ENCODE measurements at places on chromosomes 1 and 21. TPM values are rescaled to one million over a fixed set of nuclear protein-coding genes. Genes with fewer than 3 reads are reported as not detected.
A peak's percentile ranks its signal among the peaks of the same experiment; 100 is the strongest.

CDC73 gene
- total RNA-seq, result 64.7 TPM

PIK3R3 gene
- total RNA-seq, result 23.5 TPM

DNA sequence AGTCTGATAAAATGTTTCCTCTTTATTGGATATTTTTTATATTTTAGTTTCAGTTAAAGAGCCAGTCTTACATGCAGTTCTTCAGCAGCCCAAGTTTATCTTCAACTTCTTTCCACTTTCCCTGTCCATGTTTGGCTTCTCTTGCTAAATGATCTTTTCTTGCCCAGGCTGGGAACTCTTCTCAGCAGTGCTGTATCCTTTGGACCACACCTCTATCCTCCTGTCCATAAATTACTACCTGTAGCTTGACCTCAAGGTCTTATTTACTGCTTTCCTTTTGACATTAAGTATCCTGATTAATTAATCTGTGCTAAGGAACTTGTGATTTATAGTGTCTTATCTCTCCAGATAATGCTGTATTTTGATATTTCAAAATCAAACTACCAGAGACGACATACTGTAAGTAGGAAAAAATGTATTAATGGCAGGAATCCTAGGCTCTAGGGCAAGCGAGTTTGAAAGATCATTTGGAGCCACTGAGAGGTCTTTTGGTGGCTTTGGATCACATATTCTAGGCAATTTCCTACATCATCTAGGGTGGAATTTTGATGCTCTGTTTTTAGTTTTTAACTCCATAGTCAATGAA lies 20.5 kb upstream of the PDC start:
- no peak for DNase-seq
- no peaks in the 10 kb centered on the region for H3K27me3 ChIP-seq
- H3K36me3 ChIP-seq, result no peaks in the 10 kb centered on the region
- peak overlapping the region; percentile 56 for H3K27ac ChIP-seq
- H3K4me3 ChIP-seq, result no peak overlapping the region
- H3K4me1 ChIP-seq, result peaks cover 3% of the 10 kb centered on the region

- no peak overlapping the region for H3K27ac ChIP-seq
- no peak overlapping the region for H3K4me3 ChIP-seq
- H3K4me1 ChIP-seq, result no peaks in the 10 kb centered on the region
- H3K27me3 ChIP-seq, result no peaks in the 10 kb centered on the region
These were observed 5.3 kb downstream of the C1orf116 start for GRCh38 chr1:207027206-207027777.

DNA sequence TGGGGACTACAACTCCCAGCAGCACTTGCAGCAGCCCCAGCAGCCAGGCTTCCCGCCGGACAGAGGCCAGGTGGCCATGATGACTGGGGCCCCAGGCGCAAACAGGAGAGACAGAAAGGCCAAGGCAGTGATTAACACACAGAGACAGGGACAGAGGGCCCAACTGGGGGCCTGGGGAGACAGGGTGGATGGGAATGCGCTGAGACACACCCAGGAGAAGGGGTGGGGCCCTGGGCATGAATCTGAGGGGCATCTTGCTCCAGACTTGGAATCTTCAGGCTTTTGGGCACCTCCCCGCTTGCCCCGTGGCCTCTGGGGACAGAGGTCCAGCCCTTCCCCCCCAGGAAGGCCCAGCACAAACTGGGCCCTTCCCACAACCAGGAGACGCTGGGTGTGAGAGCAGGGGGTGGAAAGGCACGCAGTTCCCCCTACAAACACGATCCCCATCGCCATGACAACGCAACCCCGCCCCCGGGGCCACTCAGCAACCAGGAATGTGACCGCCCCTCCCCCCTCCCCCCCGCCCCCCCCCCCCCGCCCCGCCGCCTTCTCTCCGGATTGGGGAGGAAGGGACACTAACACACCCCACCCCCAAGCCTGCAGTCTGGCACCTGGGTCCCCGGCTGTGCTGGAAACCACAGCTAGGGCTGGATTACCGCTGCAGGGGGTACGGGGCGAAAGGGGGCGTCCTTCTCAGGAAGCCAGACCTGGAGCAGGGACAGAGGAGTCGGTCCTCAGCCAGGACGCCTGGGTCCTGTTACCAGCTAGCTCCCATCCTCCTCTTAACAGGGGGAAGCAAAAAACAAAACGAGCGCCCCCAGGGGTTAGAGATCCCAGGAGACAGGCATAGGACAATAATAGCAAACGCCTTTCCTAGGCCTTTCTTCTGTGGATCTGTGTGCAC lies 4.5 kb downstream of the HDGF start:
- DNase-seq, result peak; percentile 96
- no peaks in the 10 kb centered on the region for H3K27me3 ChIP-seq
- H3K27ac ChIP-seq, result peak overlapping the region; percentile 100
- peak overlapping the region; percentile 98 for H3K4me3 ChIP-seq
- no peaks in the 10 kb centered on the region for H3K4me1 ChIP-seq

- H3K27ac ChIP-seq, result no peak overlapping the region
- no peaks in the 10 kb centered on the region for H3K4me1 ChIP-seq
- H3K27me3 ChIP-seq, result no peaks in the 10 kb centered on the region
- H3K4me3 ChIP-seq, result no peak overlapping the region
These were observed 68.3 kb downstream of the MPZL1 start for GRCh38 chr1:167790117-167790516.

- no peak overlapping the region for H3K4me3 ChIP-seq
- no peaks in the 10 kb centered on the region for H3K27me3 ChIP-seq
These were observed 135.4 kb upstream of the SOD1 start for GRCh38 chr21:31524140-31524539.

Measured in uterus (tissue), 4 donors.